SK-N-MC (cell line): ENCODE measurements at places on chromosomes 2 and 18.
A peak's percentile ranks its signal among the peaks of the same experiment; 100 is the strongest.

DNA sequence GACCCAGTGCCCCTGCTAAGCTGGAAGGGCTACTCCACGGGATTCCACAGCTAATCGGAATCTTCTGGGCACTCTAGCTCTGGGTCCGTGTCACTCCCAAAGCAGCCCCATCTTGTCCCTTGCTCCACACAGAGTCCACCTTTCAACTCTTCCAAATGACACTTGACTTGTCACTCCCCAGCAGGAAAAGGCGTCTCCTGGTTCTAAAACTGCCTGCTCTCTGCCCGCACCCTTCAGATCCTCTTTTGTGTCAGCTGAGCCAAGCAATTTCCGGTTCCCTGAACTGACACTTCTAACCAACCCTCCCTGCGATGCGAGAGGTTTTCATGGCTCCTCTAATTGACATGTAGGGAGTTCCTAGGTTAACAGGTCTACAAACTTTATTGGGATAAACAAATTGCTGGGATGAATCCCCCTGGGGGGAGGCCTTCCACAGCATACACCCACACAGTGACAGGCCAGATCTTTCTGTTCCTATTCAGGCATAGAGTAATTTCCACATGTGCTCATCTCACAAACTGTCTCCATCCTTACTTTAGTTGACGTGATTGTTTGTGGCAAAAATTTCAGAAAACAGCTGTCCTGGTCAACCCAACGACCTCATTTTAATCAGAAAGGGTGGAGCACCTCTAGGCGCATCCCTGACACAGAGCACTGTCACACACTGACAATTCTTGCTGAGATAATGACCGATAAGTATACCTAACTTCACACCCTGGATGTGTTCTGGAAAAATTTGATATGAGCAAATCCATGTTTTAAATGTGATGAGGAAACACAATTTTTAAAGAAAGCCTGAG is 104.9 kb downstream of the RBMS1 start:
- DNase-seq: no peak

DNA sequence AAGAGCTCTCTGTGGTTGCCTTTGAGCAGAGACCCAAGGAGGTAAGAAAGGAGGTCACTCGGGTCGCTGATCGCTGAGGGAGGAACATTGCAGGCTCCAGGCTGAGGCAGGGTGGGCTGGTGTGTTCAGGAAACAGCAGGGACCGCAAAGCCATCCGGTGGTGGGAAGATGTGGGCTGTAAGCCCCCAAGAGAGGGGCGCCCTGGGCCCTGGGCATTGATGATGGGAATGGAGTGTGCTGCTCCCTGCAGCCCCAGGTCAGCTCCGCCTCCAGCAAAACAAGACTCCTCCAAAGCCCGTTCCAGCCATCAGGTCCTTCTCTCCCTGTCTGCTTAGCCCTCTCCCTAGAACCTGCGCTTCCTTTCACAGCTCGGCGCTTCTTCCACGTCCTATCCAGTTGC is 229.7 kb downstream of the KLHL29 start:
- DNase-seq: no peak

DNA sequence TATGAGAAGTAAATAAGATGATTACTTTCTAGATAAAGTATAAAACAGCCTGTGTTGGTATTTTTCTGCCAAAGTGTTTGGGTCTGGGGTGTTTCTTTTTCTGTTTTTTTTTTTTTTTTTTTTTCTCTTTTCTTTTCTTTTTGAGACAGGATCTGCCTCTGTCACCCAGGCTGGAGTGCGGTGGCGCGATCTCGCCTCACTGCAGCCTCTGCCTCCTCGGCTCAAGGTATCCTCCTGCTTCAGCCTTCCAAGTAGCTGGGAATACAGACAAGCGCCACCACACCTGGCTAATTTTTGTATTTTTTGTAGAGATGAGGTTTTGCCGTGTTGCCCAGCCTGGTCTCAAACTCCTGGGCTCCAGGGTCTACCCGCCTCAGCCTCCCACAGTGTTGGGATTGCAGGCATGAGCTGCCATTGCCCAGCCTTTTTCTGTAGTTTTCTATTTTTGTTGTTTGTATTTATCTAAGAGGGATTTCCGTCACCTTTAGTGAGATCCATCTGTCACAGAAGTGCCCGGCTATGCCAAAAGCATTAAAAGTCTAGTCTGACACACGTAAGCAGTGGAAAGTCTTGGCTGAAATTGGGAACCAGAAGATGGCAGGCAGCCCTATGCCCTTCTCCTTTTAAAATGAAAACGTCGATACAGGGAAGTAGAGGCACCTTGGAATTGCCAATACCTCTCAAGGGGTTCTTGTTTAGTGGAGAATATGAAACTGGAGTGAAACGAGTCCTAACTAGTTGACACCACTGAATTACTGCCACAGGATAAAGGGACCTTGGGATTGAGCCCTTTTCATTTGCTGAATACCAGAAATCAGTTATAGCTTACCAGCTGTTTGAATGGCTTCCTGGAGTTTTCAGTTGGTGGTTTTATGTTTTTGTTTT is 14.0 kb downstream of the UGP2 start:
- no peak for DNase-seq

DNA sequence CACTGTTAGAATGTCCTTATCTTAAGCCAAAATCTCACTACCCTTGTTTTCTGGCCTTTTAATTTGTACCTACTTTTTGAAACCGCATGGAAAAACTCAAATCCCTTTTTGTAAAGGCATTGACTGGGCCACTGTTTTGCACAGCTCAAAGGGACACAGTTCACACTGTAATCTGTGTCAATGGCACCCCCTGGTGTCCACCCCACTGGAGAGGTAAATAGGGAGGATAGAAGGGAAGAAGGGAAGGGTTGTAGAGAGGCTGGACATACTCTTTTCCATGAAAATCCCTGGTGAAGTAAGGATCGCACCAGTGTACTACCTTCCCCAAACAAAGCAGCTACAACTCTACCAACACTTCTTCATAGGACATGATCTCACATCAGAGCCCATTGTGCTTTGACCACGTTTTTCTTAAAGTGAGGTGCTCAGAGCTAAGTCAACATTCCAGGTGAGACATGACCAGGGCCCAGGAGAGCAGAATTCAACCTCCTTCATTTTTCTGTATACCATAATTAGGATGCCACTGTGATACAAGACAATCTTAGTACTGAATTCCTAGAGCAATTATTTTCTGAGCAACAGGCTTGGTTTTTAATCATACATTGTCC is 92.4 kb upstream of the RMDN2 start:
- peak; percentile 39 for DNase-seq

- peak; percentile 61 for DNase-seq
These were observed 76.3 kb upstream of the WIPF1 start for GRCh38 chr2:174673876-174674275.

DNA sequence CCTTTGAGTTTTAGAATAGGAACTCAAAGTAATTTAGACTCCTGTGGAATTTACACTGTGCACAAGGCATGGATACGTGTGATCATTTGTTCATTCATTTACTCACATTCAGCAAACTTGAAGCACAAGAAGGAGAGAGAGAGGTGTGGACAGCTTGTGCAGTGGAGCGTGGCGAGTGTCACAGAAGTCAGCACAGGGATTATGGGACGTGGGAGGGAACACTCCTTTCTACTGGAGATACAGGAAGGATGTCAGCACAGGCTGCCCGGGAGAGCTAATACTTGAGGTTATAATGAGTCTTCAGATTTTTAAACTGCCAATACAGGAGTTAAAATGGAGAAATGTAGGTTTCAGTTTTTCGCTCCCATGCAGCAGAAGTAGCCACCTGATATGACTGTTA is 7.0 kb downstream of the FAM228A start:
- DNase-seq: no peak

- DNase-seq: no peak
These were observed 1983.0 kb downstream of the SUCLG1 start for GRCh38 chr2:82476094-82476493.

GRCh38 chr2:216560838-216561270 is 62.2 kb downstream of the RPL37A start:
- DNase-seq: no peak

DNA sequence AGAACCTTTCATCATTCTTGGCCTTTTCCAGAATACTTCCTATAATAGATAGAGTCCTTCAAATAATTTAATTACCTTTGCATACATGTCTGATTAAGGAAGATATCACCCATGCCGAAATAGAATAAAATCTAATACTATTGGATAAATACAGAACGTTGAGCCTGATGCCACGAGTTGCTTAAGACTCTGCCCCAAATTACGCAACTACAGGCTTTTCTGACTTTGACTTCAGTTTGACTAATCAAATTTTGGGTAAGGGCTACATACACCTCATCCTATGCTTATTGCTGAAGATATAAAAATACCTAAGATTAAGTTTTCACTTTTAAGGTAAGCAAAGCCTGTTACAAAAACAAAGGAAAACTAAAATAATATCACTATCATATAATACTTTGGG is 1065.1 kb upstream of the NRXN1 start:
- no peak for DNase-seq

DNA sequence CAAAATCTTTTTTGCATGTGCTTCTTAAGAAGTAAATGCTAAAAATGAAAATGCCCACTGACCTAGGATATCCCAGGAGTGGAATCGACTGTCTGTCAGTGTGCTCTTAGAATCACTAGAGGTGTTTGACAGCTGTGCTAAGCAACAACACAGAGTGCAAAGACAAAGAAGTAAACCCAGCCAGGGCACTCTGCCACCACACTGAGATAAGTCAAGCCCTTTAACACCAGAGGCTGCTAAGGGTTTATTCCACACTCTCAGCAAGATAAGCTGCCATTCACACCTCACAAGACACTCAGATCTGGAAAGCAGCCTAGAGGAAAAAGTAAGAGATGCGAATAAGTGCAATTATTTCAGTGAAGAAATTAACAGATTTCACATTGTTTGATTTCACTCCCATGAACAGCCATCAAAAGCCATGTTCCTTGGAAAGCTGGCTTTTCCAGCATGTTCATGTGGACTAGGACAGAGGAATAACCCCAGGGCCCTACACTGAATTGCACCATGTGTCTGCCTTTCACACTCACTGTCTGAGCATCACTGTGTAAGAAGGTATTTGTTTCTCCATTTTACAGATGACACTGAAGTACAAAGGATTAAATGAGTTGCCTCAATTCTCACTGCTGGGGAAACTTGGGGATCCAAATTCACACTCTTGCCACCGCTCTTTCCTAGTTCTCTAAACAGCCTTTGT is 6.0 kb upstream of the BMP10 start:
- no peak for DNase-seq

DNA sequence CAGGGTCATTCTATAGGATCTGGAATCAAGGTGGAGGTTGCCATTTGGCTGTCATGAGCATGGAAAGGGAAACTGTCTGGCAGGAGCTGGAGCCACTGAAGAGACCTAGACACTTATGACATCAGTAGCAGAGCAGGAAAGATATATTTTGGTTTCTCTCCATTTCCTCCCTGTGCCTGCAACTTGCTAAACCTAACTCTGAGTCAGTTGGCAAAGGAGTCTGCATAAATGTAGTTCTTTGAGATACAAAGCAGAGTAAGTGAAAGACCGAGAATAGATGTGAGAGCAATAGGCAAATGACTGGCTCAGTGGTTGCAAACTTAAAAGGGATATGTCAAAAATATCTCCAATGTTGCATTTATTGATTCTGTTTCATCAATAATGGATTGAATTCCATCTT is 757.7 kb downstream of the KCNJ3 start:
- no peak for DNase-seq

GRCh38 chr2:236073867-236074655 is 94.1 kb downstream of the GBX2 start:
- no peak for DNase-seq

DNA sequence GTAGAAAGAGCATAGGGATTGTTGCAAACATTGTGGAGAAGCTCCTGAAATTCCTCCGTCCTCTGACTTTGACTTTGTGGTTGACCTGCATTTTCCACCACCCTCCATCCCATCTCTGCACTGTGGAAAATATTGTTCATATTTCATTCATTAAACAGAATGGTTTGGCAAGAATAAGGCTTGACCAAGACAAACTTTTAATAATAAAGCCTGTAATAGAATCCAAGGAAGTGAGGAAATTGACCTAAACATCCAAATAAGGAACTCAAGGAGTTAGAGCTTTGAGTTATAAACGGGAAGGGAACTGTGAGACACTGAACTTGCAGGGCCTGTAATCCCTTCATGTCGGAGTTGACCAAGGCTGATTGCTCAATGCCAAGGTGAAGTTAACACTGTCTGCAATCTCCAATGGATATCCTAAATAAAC is 115.2 kb downstream of the GFPT1 start:
- no peak for DNase-seq

DNA sequence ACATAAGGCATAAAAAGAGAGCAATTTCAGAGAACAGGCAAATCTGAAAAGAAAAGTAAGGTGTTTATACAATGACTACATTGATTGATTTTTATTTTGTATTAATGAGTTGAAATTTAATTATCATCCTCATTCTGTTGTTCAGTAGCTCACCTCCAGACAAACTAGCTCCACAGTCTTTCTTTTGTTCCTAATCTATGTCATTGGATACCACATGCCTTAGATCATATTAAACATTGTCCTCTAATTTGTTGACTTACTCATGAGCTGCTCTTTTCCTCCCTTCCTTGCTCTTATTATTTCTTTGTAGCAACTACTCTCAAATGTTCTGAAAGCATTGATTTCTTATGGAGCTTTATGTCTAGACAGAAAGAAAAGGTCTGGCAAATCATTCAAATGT is 185.5 kb upstream of the ZSWIM2 start:
- DNase-seq: no peak

GRCh38 chr2:127737892-127738291 is 36.6 kb downstream of the SFT2D3 start:
- DNase-seq: no peak

- DNase-seq: no peak
These were observed 50.2 kb downstream of the ATIC start for GRCh38 chr2:215361876-215362561.

- peak; percentile 20 for DNase-seq
These were observed 49.9 kb upstream of the CALCRL start for GRCh38 chr2:187497858-187498463.

DNA sequence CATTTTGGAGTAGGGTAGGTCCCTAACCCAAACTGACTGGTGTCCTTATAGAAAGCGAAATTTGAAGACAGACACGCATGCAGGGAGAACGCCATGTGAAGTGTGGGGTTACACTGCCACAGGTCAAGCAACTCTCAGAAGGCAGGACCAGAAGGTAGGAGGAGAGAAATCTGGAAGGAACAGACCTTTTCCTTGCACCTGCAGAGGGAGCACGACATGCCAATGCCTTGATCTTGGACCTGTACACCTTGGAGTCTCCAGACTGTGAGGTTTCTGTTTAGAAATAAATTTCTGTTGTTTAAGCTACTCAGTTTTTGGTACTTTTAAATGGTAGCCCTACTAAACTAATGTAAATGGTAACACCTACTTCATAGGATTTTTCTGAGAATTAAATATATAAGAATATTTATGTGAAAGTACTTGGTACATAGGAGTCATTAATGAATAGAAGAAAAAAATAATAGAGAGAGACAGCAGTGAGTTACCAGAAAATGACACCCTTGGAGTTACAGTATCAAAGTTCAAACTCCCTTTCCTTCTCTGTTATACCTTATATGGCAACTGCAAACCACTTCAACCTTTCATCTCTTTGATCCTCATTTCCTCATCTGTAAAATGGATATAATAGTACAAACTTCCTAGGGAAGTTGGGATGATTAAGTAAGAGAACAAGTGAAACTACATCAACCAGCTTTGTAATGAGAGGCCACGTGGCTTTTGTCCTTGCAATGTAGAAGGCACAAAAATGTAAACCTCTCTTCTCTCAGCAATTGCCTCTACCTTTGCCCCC is 184.9 kb upstream of the PARD3B start:
- DNase-seq: no peak
